Karpas-422 (cell line): ENCODE measurements at places on chromosomes 1 and 21.

- peak; percentile 57 for DNase-seq
- H3K4me3 ChIP-seq = peak overlapping the region; percentile 6; the same call in 1 of the 2 replicates
- H3K36me3 ChIP-seq = no peaks in the 10 kb centered on the region
- H3K4me1 ChIP-seq = peaks cover 19% of the 10 kb centered on the region
- H3K27ac ChIP-seq = peak overlapping the region; percentile 43
These were observed 62.9 kb downstream of the MDM4 start for GRCh38 chr1:204578867-204579664.

DNA sequence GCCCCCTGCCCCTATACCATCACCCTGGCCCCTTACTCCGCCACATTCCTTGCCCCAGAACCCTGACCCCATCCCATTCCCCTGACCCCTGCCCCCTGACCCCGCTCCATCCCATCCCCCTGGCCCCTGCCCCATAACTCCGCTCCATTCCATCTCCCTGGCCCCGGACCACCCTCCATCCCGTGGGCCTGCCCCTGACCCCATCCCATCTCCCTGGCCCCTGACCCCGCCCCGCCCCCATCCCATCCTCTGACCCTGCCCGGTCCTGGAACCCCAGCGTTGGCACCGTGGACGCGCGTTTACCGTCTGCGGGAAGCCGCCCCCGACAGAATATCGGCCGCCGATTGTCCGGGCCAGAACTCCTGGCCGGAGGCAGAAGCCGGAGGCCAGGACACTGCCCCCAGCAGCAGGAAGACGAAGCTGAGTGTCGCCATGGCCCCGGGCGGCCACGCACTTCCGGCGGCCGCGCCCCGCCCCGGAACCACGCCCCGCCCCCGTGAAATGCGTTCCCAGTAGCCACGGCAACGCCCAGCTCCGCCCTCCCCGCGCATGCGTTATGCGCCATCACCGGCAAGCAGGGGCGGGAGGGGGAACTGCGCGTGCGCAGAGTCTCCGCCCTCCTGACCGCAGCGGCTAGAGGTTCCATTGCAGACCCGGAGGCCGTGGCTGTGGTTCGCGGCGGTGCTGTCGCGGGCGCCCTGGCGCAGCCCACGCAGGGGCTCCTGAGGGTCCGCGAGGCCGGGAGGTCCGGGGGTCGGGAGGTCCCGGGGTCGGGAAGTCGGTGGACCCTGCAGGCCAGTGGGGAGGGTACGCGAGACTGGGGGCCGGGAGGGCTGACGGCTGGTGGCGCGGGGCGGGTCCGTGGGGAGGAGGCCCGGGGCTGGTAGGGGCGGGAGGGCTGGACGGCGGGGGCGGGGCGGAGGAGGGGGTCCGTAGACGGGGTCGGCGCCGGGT lies at the start of gene POFUT2:
POFUT2 (minus strand) TSS at position 458 of the 954 bp plus-strand sequence; CDS start at position 434, 24 bp downstream.
- H3K4me1 ChIP-seq = peaks cover 8% of the 10 kb centered on the region
- no peaks in the 10 kb centered on the region for H3K27me3 ChIP-seq
- no peaks in the 10 kb centered on the region for H3K36me3 ChIP-seq
- DNase-seq = peak; percentile 98
- H3K4me3 ChIP-seq = peak within 1 kb of the TSS; percentile 90

- no peaks in the 10 kb centered on the region for H3K27me3 ChIP-seq
- no peaks in the 10 kb centered on the region for H3K36me3 ChIP-seq
- H3K27ac ChIP-seq = no peak overlapping the region
- DNase-seq = no peak
- H3K4me1 ChIP-seq = no peaks in the 10 kb centered on the region
- H3K4me3 ChIP-seq = no peak overlapping the region
These were observed 14.8 kb downstream of the MMEL1 start for GRCh38 chr1:2617971-2618470.

- no peaks in the 10 kb centered on the region for H3K27me3 ChIP-seq
- peaks cover 24% of the 10 kb centered on the region for H3K36me3 ChIP-seq
- peak overlapping the region; percentile 81 for H3K27ac ChIP-seq
- peak; percentile 84 for DNase-seq
- H3K4me3 ChIP-seq = peak overlapping the region; percentile 74
- H3K4me1 ChIP-seq = peaks cover 34% of the 10 kb centered on the region
These were observed 697 bp upstream of the C21orf91 start for GRCh38 chr21:17819877-17820229.

GRCh38 chr1:236451796-236452373 lies 57.8 kb downstream of the EDARADD start:
- no peaks in the 10 kb centered on the region for H3K36me3 ChIP-seq
- H3K4me3 ChIP-seq = no peak overlapping the region
- DNase-seq = peak; percentile 78
- no peaks in the 10 kb centered on the region for H3K27me3 ChIP-seq
